ENCODE measurements at places on chromosomes 2 and 18.

- no peak for DNase-seq
Measured at GRCh38 chr18:78528411-78529258, 451.0 kb upstream of the SALL3 start.

GRCh38 chr2:73821227-73821626 lies 7.5 kb upstream of the STAMBP start:
- DNase-seq = no peak

- DNase-seq = no peak
Measured at GRCh38 chr2:211900000-211900399, 638.6 kb downstream of the ERBB4 start.

DNA sequence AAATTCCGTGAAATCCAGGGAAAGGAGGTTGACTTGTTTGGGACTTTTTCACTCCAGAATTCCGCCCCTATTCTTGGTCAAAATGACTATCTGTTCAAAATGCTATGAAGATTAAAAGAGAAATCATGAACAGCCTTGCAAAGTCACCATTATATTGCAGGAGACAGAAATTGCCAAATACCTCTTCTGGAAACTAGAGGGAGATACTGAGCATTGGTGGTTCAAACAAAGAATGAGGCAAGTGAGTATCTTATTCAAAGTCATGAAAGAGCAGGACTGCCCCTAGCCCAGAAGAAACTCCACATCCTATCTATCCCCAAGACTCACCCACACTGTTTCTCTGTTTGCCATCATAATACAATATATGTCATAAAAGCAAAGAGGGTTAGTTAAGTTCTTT lies 862.3 kb upstream of the POU3F3 start:
- no peak for DNase-seq

- no peak for DNase-seq
Measured at GRCh38 chr2:20422402-20423271, 24.2 kb upstream of the RHOB start.

DNA sequence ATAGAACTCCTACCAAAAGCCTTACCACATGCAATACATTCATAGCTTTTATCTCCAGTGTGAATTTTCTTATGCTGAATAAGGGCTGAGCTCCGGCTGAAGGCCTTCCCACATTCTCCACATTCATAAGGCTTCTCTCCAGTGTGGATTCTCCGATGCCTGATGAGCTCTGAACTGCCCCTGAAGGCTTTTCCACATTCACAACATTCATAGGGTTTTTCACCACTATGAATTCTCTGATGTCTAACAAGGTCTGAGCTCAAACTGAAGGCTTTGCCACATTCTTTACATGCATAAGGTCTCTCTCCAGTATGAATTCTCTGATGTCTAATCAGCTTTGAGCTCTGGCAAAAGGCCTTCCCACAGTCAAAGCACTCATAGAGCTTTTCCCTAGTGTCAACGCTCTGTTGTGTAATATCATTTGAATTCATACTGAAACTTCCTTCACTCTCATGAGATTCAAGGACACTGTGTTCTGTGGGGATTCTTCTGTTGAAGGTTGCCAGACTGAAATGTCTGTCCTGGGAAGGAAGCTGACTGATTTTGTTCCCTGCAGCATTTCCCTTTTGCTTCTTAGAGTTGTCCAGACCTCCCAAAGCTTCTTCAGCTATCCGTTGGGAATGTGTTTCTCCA lies 12.9 kb downstream of the ZNF397 start:
- DNase-seq = no peak

GRCh38 chr2:195657634-195658540 lies 861 bp downstream of the SLC39A10 start:
- peak; percentile 56 for DNase-seq

DNA sequence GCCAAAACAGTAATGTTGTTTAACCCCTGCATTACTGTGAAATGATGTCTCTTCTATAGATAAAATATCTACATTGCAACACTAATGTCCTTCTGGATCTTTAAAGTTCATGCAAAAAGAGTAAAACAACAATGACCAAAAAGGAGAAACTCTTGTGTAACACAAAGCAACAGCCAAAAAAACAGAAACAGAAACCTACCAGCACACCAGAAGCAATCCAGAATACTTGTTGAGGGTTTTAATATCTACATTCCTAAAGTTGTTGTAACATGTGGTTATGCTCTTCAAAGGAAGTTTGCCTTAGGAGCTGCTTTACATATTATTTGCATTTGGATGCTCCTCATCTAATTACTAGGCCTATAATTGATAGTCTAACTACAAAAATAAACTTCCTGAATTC lies 157.2 kb downstream of the BABAM2 start:
- no peak for DNase-seq

- no peak for DNase-seq
Measured at GRCh38 chr2:138959031-138959430, 178.8 kb upstream of the NXPH2 start.

DNA sequence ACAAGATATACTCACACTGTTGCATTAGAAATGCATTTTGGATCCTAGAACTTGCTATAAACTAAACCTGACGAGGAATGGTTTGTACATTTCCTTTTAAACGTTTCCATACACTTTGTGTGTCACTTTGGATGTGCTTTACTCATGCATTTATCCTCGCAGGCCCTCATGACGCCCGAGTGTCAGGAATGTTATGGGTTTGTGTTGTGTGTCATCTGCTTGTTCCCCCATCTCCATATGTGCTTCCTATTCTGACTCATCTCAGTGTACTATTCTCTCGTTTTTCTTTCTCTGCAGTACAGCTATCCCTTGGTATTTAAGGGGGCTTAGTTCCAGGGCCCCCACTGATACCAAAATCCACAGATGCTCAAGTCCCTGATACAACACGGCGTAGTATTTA lies 121.5 kb upstream of the RASGRP3 start:
- DNase-seq = no peak

DNA sequence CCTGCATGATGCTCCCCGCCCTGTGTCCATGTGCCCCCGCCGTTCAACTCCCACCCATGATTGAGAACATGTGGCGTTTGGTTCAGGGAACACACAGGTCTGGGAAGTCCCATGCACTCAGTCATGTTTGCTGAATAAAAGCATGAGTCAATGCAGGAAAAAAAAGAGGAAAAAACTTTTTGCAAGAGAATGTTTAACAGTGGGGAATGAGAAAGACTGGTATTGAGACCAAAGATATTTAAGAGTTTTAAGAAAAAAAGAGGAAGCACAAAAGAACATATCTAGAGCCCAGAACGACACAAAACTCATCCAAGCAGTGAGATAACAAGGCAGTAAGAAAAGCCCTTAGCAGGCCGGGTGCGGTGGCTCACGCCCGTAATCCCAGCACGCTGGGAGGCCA lies 279.2 kb upstream of the THSD7B start:
- DNase-seq = no peak

- no peak for DNase-seq
Measured at GRCh38 chr2:72669121-72669520, 156.7 kb downstream of the EXOC6B start.

DNA sequence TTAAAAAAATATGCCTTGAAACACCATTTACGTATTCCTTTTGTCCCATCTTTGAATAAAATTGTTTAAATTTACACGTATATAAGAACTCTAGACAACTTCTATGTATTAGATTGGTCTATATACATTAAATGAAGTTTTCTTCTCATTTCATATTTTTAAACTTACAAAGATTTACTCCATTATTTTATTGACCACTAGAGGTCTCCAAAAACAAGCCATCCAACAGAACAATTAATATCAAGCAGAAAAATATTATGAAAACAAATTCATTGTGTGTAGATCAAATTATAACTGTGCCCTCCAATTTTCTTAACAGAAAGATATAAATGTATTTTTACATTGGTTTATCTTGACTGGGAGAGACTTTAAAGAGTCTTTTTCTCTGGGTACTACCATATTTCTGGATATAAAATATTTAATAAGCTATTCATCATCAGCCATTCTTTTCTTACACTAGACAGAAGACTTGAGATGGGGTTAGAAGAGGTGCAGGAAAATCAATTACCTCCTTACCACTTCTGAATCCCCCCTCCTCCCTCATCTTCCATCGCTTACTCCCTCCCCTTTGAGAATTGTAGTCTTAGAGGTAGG lies 66.5 kb downstream of the DPP4 start:
- DNase-seq = no peak

DNA sequence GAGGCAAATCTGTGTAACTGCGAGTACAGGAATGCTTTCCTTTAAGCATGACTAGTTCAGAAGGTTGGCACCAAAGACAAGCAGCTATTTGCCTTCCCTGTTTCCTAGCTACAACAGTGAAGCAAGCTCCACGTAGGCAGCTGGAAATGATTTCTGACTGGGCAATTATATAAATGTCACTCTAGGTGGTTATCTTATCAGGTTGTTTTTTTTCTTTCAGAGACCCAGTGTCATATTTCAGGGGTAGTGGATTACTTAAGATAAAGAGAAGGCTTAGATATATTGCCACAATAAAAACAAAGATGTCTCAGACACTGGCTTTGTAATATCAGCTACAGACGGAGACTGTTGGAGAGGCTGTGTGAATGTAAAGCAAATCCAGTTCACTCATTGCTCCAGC lies 748.9 kb upstream of the NXPH2 start:
- no peak for DNase-seq

- no peak for DNase-seq
Measured at GRCh38 chr2:79832511-79833234, 319.8 kb downstream of the CTNNA2 start.

- DNase-seq = no peak
Measured at GRCh38 chr2:206457188-206457634, 13.9 kb downstream of the ADAM23 start.

DNA sequence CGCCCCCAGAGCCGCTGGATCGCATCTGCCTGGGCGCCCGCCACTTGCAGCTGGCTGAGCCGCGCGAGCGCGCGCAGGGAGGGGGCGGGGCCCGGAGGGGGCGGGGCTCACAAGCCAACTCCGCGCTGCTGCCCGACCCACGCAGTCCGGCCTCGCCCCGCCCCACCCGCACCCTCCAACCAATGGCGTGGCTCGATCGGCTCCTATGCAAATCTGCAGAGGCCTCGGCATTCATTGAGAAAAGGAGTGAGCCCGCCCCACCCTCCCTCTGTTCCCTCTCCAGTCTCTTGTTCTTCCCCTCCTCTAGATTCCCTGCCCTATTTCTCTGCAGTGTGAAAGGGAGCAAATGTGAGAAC lies at the start of gene ALK:
Gene ALK, minus strand, starts transcription at position 27 of the 356 bp plus-strand sequence. CDS start 927 bp downstream, outside the sequence.
- peak; percentile 81 for DNase-seq

DNA sequence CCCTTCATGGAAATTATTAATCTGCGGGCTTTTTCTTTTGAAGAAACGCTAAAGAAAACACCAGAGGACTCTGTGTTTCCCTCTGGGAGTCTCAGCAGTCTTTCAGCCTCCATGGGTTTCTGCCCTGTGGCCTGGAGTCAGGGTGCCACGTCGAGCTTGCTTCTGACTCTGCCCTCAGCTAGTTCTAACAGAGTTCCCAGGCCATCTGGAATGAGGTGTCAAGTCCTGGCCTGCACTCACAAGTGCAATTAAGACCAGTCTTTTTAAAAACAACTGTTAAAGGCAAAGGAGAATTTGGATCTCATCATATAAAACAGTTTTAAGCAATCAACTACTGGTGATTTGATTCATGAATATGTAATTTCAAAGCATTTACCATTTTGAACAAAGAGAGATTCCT lies 157.3 kb downstream of the RHBDD1 start:
- DNase-seq = no peak
